ENCODE measurements at places on chromosomes 3 and 15.

GRCh38 chr3:188574885-188575284, 420.9 kb downstream of the LPP start:
- DNase-seq = no peak

- no peak for DNase-seq
These were observed 19.4 kb downstream of the MCTP2 start for GRCh38 chr15:94250801-94251200.

GRCh38 chr3:122233101-122233952, 49.9 kb downstream of the CASR start:
- peak; percentile 23 for DNase-seq

GRCh38 chr3:10515884-10516495, 10.6 kb upstream of the ATP2B2 start:
- DNase-seq = no peak

GRCh38 chr3:24520976-24521419, 26.3 kb upstream of the THRB start:
- DNase-seq = no peak

- no peak for DNase-seq
These were observed 13.9 kb upstream of the RYR3 start for GRCh38 chr15:33296856-33297255.

DNA sequence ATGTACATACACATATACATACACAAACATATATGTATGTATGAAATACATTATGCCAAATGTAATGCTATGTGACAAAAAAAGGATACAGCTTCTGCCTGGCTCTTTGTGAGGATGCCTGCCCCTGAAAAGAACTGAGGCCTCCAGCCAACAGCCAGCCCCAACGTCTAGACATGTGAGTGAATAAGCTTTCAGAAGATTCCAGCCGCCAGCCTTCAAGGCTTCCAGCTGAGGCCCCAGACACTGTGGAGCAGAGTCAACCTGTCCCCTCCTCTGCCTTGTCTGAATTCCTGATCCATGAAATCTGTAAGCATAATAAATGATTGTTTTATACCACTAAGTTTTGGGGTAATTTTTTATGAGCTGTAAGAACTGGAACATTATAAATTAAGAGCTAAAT, 24.7 kb downstream of the GXYLT2 start:
- no peak for DNase-seq

DNA sequence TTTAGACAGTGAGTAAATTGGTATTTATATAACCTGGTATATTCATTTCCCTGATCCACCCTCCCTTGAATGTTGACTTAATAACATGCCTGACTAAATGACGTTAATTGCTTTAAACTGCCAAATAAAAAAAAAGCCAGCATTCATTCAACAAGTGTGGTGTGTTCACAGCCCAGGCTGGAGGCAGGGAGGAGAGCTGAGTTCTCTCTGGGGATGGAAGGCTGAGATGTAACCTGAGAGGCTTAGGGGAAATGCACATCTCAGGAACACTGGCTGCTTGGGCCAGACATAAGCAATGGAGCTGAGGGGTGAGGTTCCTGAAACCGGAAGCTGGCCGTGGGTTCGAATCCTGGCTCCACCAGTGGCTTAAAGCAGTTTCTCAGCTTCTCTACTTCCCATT, 17.3 kb downstream of the CACNA2D3 start:
- no peak for DNase-seq

GRCh38 chr3:120113128-120114116, 19.2 kb upstream of the GSK3B start:
- peak; percentile 64 for DNase-seq

GRCh38 chr3:51948016-51948580, 5.9 kb downstream of the PARP3 start:
- no peak for DNase-seq

Data from muscle of back (tissue), 13 donors.